NAMALWA (cell line): ENCODE measurements at places on chromosomes 12 and 14.

- no peak for DNase-seq
Observed at GRCh38 chr14:61716956-61717355, 21.6 kb downstream of the HIF1A start.

GRCh38 chr12:101667591-101667990 is 29.8 kb upstream of the CHPT1 start:
- DNase-seq = no peak

DNA sequence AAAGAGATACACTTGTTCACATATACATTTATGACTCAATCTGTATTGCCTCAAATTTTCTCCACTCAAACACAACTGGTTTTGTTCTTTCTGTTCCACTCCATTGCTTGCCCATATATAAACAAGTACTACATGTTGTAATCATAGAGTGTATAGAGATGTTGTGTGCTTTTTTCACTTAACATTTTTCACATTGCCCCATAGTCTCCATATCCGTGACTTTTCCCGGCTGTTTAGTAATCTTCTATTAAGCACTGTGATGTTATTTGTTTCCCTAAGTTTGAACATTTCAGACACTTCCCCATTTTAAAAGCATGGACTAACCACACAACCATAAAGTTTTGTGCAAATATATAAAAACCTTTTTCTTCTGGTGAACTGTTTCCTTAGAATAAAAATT is 45.5 kb upstream of the PTPRR start:
- DNase-seq = no peak

DNA sequence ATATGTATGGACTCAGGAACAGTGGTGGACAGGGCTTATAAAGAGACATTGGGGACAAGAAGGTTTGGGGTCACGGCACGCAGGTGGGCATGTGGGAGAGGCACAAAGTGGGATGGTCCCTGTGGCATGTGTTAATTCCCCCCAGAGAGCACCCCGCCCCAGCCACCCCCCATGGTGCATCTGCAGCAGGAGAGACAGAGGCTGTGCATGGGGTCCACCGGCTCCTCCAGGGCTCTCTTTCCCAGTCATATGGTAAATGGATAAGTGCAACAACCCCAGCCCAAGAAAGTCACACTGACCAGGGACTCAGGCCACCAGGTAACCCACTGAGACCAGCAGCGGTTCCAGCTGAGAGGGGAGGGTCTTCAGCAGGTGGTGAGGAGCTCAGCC is 242.1 kb downstream of the BCL11B start:
- no peak for DNase-seq

GRCh38 chr12:105622846-105623736 is 292.6 kb downstream of the C12orf75 start:
- DNase-seq = no peak

DNA sequence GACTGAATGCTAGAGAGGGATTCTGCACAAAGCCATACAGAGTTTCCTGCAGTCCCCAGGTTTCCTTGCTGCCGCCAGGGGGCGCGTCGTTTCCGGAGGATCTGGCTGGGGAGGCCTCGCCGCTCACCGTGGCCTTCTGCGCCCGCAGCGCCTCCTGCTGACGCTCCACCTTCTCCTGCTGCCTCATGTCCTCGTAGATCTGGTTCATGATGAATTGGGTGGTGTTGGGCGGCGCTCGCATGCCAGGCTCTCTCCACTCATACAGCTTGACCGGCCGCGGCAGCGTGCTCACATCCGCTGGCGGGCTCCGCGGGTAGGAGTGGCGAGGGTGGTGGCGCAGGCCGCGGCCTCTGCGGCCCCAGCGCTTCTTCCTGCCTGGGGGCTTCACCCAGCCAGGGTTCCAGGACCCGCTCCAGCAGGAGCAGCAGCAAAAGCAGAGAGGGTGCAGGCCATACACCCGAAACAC is 987 bp downstream of the CCER1 start:
- peak; percentile 38 for DNase-seq

DNA sequence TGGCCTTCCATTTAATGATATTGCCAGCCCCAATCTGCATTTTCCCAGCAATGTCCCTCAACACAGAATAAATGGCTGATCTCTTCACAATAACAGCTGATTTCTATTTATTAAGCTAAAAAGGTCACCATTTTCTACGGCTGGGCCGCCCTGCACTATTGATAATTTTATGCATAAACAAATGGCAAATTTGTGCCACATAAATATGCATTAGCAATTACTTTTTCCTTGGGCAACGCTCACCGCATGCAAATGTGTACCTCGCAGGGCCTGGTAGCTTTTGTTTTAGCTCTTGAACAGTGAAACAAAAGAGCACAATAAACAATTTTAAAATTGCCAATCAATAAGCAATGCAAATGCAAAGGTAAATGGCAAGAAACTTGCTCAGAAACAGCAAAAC is 331.9 kb upstream of the SOX5 start:
- DNase-seq = no peak

- DNase-seq = no peak
Observed at GRCh38 chr14:104091061-104091926, 5.8 kb downstream of the ASPG start.

DNA sequence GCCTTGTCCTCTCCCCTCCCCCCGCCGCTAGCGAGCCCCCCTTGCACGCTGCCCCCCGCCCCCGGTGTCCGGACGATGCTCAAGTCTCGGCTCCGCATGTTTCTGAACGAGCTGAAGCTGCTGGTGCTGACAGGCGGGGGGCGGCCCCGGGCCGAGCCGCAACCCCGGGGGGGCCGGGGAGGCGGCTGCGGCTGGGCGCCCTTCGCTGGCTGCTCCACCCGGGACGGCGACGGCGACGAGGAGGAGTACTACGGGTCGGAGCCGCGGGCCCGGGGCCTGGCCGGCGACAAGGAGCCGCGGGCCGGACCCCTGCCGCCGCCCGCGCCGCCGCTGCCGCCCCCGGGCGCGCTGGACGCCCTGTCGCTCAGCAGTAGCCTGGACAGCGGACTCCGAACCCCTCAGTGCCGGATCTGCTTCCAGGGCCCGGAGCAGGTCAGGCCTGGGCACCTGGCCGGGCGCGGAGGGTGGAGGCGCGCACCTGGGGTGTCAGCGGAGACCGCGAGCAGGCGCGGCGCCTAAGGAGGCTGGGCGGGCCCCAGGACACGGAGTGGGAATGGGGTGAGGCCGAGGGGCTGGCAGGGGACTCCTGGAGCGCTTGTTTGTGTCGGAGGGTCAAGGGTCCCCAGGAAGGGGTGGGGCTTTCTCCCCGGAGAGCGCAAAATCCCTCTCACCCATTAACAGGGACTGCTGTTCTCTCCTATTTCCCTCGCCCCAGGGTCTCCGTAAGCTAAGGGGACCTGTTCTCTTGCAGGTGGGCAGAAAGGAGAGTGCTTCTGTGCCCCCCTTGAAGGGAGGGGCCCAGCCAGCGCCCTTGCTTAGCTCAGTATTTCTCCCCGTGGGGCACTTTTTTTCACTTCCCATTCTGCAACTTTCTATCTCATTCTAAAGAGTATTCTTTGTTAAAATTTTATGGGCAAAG is 810 bp downstream of the MARCHF9 start:
- peak; percentile 57 for DNase-seq

DNA sequence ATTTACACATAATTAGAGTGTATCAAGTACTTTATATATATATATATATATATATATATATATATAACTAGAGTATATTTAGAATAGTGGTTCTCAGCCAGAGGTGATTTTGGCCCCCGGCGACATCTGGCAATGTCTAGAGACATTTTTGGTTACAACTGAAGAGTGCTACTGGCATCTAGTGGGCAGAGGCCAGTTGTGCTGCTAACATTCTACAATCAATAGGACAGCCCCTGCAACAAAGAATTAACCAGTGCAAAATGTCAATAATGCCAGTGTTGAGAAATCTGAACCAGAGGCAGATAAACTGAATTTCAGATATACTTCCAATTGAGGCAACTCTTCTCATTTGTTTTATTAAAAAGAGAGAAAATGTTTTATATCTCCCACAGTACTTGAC is 8.9 kb downstream of the GTF2A1 start:
- DNase-seq = peak; percentile 71

- no peak for DNase-seq
Observed at GRCh38 chr12:72388322-72388721, 116.2 kb downstream of the TRHDE start.

DNA sequence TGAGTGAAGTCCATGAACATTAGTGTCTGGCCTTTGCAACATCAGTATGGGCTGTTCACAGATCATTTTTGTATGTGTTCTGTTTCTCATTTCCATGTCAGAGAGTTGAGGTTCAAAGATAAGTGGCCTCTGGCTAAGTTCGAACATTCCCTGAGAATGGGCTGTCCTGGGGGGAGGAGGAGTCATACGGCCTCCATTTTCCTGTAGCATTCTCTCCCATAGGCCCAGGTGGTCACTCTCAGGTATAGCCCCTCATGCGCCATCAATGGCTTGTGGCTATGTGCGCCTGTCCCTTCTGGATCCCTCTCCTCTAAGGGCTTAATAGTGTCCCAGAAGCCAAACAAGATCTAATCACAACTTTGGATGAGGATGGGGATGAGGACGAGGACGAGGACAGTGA is 165.0 kb downstream of the PAX9 start:
- no peak for DNase-seq

GRCh38 chr12:121957861-121958515 is 39.6 kb downstream of the CFAP251 start:
- DNase-seq = peak; percentile 30

DNA sequence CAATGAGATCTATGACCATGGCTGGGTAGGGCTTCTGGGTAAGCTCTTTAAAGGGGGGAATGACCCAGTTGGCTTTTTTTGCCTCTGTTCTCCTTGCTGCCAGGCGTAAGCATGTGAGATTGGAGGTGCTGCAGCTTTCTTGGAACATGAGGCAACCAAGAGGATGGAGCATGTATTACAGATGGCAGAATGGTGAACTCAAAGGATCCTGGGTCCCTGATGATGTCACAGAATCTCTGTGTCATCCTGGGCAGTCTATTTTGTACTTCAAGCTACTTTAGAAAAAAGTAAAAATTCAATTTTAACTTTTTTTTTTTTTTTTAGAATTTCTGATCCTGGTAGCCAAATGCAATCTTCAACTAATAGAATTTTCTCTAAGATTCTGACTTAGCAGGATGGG is 8.0 kb downstream of the KRT82 start:
- peak; percentile 19 for DNase-seq

GRCh38 chr12:19093218-19093617 is 36.3 kb upstream of the PLEKHA5 start:
- no peak for DNase-seq

DNA sequence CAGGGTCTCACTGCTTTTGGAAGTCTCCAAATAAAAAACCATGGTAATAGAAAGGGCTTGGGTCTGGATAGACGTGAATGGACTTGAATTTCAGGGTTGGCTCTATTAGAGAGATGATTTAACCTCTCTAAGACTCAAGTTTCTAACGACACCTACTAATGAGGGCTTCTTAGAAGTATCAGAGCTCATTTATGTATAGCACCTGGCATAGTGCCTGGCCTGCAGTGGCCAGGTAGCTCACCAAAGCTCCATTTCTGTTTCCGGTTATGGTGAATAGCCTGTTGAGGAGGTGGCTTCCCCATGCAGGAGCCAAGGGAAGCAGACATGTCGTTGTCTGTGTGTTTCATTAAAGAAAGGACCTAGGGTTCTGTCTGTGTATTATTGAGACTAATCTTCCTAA is 108.6 kb downstream of the ETV6 start:
- DNase-seq = no peak

- no peak for DNase-seq
Observed at GRCh38 chr14:59333668-59334067, 131.5 kb downstream of the GPR135 start.

DNA sequence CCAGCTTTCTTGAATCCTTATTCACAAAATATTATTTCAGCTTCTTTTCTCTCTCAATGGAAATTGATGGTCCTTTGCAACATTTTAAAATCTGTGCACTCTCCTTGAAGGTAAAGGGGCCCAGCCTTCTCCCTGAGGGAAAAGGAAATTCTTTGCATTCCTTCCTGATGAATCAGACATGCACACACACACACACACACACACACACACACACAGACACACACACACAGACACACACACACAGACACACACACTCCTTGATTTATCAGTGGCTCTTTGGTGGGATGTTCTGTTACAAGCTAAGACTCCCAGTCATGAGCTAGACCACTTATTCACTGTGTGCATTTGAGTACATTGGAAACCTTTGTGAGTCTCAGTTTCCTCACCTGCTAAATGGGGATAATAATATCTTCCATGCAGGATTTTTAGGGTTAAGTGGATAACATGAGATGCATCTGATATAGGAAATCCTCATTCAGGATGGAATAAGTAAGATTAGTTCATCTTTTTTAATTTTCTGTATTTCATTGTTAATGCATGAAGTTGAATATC is 45.1 kb upstream of the HMGA2 start:
- DNase-seq = no peak

- DNase-seq = no peak
Observed at GRCh38 chr12:116346741-116347140, 69.2 kb upstream of the MED13L start.

- no peak for DNase-seq
Observed at GRCh38 chr12:46535376-46535775, 162.8 kb upstream of the SLC38A2 start.

DNA sequence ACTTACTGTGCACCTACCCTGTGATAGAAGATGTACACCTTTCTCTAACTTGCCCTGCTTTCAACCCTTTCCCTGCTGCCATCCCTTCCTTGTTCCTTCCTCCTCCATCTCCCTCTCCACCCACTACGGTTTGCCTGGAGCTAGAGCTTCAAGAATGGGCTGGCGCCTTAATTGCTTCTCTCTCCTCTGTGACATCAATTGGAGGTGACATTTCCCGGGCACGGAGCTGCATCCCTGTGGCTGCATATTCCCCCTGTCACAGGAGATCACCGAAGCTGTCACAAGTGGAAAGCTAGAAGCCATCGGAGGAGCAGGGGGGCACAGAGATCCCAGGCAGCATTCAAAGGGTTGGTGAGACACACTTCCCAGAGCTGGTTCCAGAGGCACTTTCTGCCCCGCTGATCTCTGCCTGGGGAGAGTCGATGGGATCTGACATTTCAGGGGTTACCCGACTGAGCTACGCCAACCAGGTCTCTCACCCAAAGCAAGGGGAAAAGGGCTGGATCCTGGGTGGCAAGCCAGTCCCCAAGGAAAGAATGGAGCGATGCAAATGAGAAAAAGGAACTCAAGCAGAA is 604.9 kb downstream of the MED13L start:
- DNase-seq = no peak

DNA sequence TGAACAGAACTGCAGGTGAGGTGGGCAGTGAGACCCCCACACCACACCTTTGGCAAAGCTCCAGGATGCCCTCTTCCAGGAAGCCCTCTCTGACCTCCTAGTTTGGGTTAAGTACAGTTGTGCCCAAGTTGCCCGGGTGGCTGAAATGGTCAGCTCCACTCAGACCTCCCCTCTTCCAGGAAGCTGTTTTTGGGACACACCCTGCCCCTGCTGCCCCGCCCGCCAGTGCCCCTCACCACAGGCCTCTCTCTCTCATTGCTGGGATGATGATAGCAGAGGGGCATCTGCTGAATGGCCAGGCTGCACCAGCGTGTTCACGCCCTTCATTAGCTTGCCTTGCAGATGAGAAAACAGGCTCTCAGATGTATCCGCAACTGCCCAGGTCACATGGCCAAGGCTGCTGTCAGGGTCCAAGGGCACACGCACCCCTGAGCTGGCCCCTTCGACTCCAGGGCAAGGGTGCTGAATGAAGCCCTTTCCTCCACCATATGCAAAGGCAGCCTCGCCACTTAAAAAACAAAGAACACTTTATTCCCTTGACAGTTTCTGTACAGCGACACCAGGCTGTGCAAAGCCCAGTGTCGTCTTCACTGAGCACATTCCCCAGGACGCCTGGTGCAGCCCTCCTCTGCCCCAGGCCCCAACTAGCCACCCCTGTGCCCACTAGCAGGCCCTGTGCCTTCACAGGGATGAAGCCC is 15.5 kb downstream of the SLC25A29 start:
- no peak for DNase-seq
